ENCODE measurements at places on chromosomes 3 and 15.

DNA sequence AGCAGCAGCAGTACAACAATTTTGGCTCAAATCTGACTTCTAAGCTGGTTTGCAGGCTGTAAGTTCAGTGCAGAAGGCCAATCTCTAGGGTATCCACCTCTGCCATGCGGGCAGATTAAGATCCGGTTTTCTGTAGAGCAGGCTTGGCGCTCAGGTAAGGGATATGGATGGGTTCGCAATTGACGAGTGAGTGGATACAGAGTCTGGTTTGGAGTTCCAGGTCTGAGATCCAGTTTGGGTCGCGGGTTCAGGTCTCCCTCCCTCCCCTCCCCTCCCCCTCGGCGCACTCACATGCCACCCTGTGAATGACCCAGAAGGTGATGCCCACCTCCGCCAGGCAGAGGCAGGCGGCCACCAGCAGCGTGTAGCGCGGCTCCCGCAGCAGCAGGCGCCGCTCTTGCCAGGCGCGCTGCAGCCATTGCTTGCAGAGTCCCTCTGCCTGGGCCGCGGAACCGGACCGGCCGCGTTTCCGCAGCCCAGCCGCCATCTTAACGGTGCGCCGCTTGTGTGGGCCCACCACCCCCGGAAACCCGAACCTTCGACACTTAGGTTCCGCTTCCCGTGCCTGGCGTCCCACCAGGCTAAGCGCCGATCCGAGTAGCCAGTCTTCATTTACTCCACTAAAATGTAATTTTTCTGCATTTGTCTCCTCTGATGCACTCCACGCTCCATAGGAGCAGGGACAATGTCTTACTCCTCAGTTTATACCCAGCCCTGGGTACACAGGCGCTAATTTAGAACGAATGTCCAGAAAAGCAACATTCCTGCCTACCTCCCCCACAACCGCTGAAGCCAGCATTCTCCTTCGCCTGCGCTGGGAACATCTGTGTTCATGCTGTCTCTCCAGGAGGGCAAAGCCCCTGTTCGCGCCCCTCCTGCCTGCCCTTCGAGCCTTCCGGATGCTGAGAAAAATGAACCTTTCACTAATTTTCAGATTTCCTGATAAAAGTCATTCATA lies at the start of gene ALG3:
Gene ALG3, minus strand, starts transcription at position 509 of the 958 bp plus-strand sequence. Its CDS starts 22 bp downstream, at position 487.
- DNase-seq, result peak; percentile 89

GRCh38 chr15:47461652-47462141 lies 255.6 kb upstream of the SEMA6D start:
- DNase-seq, result no peak

DNA sequence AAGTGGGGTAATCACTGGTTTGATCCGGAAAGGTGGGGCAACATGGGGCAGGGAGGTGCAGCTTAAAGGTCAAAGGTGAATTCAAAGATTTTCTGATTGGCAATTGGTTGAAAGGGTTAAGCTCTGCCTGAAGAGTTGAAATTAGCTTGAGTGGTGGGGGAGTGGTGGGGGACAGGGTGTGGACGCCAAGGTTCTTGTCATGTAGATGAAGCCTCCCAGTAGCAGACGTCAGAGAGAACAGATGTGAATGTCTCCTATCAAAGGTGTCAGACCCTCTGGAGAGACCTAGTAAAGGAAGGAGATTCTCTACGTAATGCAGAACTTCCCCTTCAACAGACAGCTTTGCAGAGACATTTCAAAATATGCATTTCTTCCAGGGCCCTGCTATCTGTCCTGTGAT lies 62.8 kb downstream of the ABCC5 start:
- DNase-seq, result peak; percentile 64

- DNase-seq, result no peak
These were observed 213.7 kb upstream of the ADAMTS9 start for GRCh38 chr3:64901522-64901885.

- DNase-seq, result peak; percentile 15
These were observed 326.4 kb upstream of the TRIM42 start for GRCh38 chr3:140351466-140351865.

Data from iPS-NIHi11 (cell line).